ENCODE measurements at places on chromosomes 11 and 22.

DNA sequence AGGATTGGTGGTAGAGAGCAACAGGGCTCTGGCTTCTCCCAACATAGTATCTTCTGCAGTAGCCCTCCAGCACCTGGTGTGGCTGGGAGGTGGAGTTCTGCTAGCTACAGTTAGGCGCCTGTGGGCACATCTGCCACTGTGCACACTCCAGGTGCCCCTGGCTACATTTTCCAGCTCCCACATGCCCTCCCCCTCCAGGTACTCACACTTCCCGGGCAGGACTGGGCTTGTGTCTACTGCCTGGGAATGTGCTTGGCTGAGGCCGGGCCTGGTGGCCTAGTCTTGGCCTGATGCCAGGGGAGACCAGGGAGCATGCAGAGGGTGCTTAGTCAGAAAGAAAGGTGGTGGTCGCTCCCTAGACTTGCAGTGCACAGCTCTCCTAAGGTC, 15.8 kb downstream of the PHLDB1 start:
- DNase-seq: no peak

GRCh38 chr22:37690407-37690806, 4.3 kb downstream of the NOL12 start:
- DNase-seq: no peak

DNA sequence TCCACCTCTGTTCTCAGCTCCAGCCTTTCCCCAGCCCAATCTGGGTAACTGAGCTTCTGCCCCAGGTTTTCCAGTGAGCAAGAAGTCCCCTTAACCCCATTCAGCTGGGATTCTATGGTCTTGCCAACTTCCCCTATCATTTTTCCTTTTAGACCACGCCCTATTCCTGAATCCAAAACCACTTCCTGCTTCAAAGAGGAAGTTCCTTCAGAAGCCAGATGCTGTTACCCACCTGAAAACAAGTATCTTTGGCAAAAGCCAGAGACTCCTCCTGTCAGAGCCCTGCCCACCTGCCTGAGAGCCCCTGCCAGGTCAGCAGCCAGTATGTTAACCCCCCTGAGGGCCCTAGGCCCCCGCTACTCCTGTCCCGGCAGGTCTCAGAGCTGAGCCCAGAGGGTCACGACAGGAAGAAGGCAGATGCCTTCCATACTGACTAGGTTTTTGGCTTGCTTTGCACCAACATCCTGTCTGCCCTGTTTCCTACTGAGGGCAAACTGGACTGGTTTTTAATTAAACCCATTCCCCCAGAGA, 20.3 kb upstream of the MICAL2 start:
- no peak for DNase-seq

DNA sequence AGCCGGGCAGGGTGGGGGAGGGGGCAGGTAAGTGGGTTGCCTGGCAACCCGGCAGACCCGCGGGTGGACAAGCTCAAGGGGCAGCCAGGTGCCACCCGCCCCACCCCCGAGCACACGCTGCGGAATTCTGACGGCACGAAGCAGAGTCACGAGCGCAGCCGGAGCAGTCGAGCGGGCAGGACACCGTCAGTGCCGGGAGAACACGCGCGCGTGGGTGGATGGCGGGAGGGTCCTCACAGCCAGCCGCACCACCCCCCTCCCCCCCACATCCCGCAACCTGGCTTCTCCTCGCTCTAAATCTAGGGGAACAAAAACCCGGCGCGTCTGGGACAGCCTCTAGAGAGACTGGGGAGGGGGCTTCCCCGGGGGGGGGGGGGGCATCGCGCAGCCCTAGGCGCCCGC, 133.1 kb upstream of the HSD17B12 start:
- no peak for DNase-seq

GRCh38 chr11:100681064-100681502, 6.0 kb upstream of the ARHGAP42 start:
- peak; percentile 31 for DNase-seq

- DNase-seq: no peak
These were observed 6.0 kb upstream of the TMEM218 start for GRCh38 chr11:125117429-125117828.

DNA sequence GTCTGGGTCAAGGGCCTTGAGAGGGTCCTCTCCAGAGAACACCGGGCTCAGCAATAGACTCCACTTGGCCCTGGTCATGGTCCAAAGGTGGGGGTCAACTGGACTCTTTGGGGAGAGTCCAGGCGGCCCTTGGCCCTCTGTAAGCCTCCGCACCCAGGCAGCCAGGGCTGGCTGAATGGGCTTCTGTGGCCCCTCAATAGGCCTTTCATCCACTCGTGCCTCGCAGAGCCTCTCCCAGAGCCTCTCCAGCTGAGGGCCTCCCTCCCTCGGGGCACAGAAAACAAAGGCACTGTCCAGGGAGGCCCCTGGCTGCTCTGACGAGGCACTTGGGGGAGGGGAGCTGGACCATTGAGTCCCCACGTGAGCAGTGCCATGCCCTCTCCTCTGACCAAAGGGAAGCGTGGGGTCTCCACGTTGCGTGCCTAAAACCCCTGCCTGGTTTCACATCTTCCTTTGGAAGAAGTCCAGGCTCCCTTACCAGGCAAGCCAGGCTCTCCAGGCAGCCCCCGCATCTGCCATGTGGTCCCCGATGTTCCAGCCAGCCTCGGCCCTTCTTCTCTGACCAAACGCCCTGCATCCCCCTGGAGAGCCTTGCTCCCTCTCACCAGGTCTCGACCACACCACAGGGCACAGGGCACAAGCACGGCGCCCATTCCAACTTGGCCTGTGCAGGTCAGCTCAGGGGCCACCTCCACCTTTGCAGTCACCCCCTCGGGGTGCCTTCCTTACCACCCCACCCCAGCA, 15.5 kb downstream of the KIAA0930 start:
- DNase-seq: peak; percentile 99

DNA sequence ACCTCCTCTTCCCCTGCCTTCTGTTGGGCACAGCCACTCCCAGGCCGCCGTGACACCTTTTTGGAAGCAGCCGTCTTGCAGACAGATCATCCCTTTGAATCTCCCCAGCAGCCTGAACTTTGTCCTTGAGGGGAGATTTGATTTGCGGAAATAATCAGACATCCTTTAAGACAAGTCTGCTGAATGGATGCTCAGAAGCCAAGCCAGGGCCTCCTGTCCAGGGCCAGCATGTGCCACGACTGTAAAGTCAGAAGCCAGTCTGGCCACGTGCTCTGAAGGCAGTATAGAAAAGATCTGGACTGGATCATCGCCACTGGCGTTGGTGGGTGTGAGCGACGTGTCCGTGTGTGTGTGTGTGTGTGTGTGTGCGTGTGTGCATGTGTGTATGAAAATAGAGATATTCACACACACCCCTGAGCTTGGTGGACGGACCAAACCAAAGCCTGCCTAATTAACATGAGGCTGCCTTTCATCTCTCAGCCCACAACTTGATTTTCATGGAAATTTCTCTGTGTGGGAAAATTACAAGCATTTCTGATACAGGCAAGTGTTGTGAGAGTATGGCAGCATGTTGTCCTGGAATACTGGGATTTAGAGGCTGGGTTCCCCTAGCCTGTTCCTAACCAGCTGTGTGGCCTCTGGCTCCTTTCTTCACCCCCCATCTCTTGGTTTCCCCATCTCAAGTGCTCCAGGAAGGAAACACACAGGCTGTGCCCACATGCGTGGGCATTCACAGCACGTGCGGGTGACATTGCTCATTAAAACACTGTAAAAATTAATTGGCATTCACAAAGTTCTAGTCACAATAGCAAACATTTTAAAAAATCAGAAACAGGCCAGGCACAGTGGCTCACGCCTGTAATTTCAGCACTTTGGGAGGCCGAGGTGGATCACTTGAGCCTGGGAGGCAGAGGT, 61.8 kb upstream of the WNT7B start:
- no peak for DNase-seq

DNA sequence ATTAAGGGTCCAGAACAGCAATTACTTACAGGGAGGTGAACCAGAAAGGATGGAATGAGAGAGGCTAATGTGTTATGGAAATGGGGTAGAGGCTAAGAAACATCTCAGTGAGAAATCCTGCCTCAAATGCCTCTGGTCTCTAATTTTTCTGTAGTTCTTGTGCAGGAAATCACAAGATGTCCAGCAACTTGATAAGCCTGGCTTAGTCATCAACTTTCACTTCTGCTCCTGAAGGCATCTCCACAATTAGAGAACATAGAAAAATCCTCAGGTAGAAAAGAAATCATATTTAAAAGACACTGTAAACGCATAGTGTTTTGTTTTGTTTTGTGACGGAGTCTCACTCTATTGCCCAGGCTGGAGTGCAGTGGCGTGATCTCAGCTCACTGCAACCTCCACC, 18.7 kb downstream of the MRGPRX4 start:
- peak; percentile 25 for DNase-seq

- DNase-seq: no peak
These were observed 19.0 kb upstream of the MYH9 start for GRCh38 chr22:36406721-36407120.

All from globus pallidus (tissue), 1 donor.